Left renal cortex interstitium (tissue), 4 donors: ENCODE measurements at places on chromosomes 3 and 15. TPM values are rescaled to one million over a fixed set of nuclear protein-coding genes. Genes with fewer than 3 reads are reported as not detected.

MIX23 gene
- 60.7 TPM for polyA plus RNA-seq

ARID3B gene
- polyA plus RNA-seq = 19.4 TPM

P2RY14 gene
- 0.52 TPM for polyA plus RNA-seq

AGBL1 gene
- polyA plus RNA-seq = 0.11 TPM

ROPN1 gene
- 0.18 TPM for polyA plus RNA-seq

LRIG1 gene
- polyA plus RNA-seq = 23.4 TPM

SERPINI2 gene
- polyA plus RNA-seq = 0.92 TPM
